ENCODE measurements at places on chromosomes 2 and 18. TPM values are rescaled to one million over a fixed set of nuclear protein-coding genes. Genes with fewer than 3 reads are reported as not detected.
A peak's percentile ranks its signal among the peaks of the same experiment; 100 is the strongest.

Gene KCNJ3
- total RNA-seq = 0.77 TPM

Gene CYP20A1
- total RNA-seq = 18.8 TPM

Gene CLHC1
- total RNA-seq = 2.6 TPM

DNA sequence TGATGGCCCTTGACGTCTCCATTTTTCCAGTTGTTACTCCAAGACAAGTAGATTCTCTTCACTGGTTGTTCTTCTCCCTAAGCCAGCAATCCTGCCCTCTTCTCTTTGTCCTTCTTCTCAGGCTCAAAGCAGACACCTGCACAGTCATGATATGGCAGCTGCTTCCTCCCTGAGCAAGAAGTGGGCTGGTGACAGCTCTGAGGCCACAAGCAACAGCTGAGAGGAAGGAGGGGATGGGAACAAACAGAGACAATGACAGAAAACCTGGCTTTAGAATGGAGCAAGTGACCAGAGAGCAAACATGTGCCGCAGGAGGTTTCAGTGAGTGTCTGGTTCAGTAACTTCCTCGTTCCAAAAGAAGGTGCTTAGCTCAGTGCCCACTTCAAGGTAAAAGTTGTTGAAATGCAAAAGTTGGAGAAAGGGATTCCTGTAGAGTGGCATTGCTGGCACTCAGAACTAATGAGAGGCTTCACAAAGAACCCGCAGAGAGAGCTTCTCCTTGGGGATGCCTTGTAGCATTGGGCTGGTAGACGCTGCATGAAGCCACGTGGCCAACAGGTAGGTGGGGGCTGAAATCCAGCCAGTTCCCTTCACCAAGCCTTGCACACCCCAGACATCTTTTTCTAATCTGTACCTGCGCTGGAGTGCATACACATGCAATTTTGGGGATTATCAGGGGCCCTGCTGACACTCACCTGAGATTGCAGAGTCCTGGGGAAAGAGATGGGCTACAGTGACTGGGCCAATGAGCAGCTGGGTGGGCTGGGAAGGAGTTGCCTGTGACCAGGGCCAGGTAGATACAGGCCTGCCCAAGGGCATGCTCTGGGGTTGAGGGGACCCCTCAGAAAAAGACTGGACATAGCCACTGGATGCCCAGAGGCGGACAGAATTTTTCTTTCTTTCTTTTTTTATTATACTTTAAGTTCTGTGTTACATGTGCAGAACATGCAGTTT is 153.3 kb upstream of the RAB12 start:
- no peak overlapping the region for H3K27ac ChIP-seq
- no peak overlapping the region for H3K4me3 ChIP-seq
- no peaks in the 10 kb centered on the region for H3K36me3 ChIP-seq

DNA sequence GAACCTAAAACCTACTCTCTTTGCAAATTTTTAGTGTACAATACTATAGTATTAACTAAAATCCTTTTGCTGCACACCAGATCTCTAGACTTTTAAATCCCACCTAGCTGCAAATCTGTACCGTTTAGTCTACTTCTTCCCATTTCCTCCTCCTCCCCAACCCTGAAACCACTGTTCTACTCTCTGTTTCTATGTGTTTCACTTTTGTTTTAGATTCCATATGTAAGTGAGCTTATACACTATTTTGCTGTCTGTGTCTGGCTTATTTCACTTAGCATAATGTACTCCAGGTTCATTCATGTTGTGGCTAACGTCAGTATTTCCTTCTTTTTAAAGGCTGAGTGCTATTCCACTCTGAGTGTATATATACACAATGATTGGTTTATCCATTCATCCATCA is 18.4 kb upstream of the DSC2 start:
- no peaks in the 10 kb centered on the region for H3K36me3 ChIP-seq
- no peak overlapping the region for H3K27ac ChIP-seq
- H3K4me3 ChIP-seq = no peak overlapping the region
- no peak for DNase-seq
- no peaks in the 10 kb centered on the region for H3K27me3 ChIP-seq

DNA sequence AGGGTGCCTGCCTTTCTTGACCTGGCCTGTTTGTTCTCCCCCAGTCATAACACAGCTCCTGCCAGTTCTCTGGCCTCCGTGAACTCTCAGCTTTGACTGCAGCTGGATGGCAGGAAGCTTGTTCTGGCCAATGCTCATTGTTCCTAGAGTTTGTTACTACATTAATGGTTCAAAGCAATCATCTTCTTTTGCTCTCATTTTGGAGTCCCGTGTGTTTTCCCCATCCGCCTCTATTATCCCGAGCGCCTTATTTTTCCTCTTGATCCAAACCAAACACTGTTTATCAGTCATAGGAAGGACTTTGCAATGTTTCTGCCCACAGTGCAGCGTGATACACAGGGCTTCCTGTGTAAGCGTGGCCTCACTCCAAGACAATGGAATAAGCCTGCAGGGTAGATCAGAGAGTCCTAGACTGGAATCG is 184.3 kb upstream of the APCDD1 start:
- peaks cover 14% of the 10 kb centered on the region for H3K4me1 ChIP-seq
- no peak overlapping the region for H3K27ac ChIP-seq
- H3K36me3 ChIP-seq = no peaks in the 10 kb centered on the region
- H3K4me3 ChIP-seq = no peak overlapping the region
- DNase-seq = peak; percentile 50

Gene HOXD13
- not detected for total RNA-seq

Gene VWC2L
- not detected for total RNA-seq
